HEK293T (cell line): ENCODE measurements at places on chromosomes 7 and 10.

- no peak for DNase-seq
These were observed 205.4 kb upstream of the C7orf33 start for GRCh38 chr7:148385009-148385682.

DNA sequence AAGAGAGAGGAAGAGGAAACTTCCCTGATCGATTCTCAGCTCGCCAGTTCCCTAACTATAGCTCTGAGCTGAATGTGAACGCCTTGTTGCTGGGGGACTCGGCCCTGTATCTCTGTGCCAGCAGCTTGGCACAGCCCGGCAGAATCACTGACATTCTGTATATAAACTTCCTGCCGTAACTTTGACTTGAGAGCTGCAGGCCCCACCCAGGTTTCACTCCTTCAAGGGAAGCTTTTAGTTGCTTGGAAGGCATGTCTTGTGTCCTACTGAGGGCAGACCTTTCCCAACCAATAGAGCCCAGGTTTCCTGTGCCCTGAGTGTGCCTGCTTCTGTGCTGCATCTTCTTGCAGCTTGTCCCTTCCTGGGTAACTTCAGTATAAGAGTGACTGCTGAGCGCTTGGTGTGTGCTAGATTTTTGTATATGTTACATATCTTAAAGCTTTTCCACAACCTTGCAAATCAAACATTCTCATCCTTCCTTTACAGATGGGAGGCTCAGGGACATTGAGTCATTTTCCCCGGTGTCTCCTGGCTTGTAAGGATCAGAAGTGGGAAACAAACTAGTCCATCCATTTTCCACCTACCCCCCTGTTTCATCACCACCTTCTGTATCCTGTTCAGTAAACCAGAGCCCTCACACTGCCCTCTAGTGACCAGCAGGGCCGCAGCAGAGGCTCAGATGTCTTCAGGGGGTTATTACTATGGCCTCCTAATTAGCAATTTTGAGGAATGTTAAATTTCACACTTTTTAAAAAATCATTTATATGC lies 225.2 kb upstream of the PRSS58 start:
- peak; percentile 62 for DNase-seq

DNA sequence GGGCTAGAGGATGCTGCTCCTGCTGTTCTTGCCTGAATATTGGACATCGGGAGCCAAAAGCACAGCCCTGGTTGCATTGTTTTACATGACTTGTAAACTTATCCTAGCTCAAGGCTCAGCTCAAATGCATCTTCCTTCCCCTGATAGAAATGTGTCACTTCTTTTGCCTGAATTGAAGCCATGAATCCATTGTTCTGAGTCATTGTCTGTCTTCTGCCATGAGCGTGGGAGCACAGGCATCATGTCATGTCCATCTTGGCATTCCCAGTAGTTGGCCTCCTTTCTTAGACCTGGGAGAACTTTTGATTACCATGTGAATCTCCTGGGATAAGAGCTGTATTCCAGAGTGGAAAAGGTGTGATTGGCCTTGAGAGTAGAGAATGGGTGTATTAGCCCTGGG lies 54.1 kb upstream of the OPN4 start:
- no peak for DNase-seq

GRCh38 chr7:99422186-99422585 lies 13.4 kb downstream of the BUD31 start:
- no peak for DNase-seq

- DNase-seq = no peak
These were observed 75.5 kb upstream of the KAT6B start for GRCh38 chr10:74750848-74751274.

DNA sequence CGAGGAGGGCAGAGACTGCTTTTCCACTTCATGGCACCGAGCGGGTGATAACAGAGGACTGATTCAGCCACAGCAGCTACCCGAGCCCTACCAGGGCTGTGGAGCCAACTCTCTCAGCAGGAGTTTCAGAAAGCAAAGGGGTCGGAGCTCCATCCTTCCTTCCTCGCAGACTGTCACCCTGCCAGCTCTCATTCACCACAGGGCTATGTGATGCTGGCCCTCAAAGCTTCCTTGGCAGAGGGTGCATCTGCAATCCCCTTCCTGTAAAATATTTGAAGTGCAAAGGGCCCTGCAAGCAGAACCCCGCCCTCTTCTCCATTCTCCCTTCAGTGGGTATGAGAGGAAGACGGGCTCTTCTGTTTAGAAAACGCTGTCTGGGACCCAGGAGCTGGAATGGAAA lies 105.3 kb upstream of the LYZL2 start:
- DNase-seq = no peak

- no peak for DNase-seq
These were observed 85.0 kb downstream of the PRKCQ start for GRCh38 chr10:6494936-6495592.

DNA sequence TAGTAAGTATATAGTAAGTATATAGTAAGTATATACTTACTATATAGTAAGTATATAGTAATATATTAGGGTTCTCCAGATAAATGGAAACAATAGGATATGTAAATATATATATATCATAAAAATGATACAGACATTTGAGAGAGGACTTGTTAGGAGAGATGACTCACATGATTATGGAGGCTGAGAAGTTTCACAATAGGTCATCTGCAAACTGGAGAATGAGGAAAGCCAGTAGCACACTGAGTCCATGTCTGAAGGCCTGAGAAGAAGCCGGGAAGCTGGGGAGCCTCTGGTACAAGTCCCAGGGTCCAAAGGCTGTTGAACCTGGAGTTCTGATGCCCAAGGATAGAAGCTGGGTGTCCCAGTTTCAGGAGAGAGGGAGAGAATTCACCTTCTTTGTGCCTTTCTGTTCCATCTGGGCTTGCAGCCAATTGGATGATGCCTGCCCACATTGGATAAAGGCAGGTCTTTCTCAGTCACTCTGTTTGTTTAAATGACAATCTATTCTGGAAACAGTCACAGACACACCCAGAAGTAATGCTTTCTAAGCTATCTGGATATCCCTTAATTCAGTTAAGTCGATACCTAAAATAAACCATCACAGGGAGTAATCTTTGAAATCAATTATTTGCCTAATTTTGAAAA lies 205.5 kb upstream of the CDC14C start:
- no peak for DNase-seq

DNA sequence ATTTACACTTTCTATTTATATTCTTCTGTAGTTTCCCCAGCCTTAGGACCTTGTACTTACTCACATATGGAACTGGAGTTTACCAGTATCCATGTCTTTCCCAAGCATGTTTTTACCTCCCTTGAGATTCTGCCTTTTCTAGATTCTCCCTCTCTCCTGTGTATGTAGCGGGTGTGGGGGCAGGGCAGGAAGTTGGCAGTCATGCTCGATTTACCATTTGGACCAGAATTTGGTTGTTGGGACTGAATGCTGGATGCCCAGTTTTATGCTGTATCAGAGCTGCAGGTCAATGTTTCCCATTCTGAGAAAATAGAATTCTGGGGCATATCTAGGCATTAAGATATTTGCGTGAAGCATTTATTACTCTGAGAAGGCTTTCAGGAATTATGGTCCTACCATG lies 14.2 kb downstream of the INPP5F start:
- no peak for DNase-seq

DNA sequence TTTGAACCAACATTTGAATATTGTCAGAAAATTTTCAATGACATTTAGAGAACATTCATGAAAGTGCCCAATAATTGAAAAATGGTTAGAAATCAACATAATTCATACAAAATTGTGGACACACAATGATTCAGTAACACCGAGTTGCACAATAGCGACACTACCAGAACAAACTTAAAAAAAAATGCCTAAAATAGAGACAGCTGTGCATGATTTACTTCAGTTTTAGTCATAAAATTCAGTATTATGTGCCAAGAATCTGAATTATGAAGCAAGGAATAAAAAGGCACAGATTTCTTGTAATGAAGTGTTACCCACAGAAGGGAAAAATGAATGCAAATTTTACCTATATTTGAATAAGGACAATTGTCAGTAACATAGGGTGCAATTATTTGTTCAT lies 396.0 kb downstream of the SEMA3D start:
- no peak for DNase-seq

- peak; percentile 19 for DNase-seq
These were observed 141.7 kb upstream of the CCDC6 start for GRCh38 chr10:60048091-60048501.

DNA sequence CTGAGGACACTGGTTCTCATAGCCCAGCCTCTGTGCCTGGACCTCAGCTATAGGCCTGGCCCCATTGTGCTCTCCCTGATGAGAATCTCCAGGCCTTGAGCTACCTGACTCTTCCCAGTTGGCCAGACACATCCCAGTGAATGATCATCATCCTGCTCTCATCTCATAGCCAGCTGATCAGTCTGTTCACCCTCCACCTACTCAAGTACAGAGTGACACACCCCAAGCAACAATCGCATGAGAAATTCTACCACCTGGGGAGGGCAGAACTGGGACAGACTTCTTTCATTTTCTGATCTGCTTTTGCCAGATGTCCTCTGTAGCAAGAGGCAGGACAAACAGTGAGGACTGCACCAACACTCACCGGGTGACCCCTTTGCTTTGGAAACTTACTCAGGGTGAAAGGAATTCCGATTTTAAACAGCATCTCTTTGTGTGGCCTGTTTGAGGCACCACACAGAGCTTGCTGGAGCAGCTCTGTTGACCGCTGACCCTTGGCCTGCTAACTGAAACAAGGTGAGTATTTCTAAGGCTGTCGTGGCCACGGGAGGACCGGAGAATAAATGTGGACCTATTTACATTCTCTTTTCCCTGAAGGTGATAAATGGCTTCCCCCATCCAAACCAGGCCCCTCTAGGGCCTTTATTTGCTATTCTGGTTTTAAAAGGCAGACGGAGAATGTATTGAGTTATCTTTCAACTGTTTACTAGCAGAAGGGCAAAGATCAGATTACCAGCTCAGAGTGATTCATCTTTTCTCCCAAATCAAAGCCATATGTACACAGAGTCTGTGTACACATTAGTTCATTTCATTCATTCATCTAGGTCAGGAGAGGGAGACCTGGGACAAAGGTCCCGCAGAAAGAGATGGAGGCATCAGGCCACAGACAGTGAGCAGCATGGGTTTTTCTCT lies 181.4 kb upstream of the TNS3 start:
- no peak for DNase-seq

- peak; percentile 61 for DNase-seq
These were observed 288.0 kb downstream of the FGFR2 start for GRCh38 chr10:121310151-121310711.

GRCh38 chr10:133183646-133184378 lies 23.8 kb downstream of the KNDC1 start:
- DNase-seq = no peak

GRCh38 chr7:151232917-151233701 lies 826 bp downstream of the CHPF2 start:
- DNase-seq = peak; percentile 64

DNA sequence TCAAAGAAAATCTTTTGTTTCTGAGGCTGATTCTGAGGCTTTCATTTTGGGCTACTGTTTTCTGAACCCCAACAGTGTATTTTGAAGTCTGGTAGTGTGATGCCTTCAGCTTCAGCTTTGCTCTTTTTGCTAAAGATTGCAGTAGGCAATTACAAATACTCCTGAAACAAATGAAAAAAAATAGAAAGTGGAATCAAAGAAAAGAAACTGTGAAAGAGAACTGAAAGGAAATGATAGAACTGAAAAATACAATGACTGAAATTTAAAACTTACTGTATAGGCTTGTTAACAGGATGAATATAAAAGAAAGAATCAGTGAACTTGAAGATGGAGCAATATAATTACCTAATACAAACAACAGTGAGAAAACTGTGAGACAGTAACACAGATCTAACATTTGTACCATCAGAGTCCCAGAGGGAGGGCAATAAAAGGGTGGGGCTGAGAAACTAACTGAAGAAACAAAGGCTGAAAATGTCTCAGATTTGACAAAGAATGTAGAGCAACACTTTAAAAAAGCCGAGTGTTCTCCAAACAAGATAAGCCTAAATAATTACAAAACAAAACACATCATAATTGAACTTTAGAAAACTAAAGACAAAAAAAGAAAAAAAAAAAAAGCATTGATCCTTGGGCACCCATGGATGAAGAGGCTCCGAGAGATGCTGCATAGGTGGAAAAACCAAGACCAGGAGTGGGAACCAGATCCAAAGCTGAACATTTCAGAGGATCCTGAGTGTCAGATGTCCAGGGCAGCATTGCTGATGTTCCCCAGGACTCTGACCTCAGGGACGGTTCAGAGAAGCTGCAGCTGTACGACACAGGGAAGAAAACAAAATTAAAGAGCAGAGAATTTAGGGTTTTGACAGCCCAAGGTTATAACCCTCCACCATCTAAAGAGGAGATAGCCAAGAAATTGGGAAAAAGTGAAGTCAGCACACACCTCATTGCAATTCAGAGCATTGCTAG lies 223.2 kb upstream of the IGFBP3 start:
- no peak for DNase-seq

DNA sequence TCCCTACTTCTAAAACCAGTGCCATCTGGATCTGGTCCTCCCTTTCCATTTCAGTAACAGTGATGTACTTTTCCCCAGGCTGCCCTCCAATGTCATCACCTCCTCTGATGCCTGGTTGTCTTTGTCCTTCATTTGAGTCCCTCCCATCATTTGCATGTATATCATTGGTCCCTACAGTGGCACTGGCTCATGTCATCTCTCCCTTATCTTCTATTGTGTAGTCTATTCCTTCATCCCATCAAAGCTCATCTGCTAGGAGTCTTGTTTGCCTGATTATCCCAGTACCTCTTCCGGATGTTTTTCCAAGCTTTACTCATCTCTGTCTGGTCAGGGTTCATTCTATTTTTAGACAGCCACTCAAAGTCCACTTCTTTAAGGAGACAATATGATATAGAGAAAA lies 292.9 kb upstream of the BMPER start:
- DNase-seq = no peak

DNA sequence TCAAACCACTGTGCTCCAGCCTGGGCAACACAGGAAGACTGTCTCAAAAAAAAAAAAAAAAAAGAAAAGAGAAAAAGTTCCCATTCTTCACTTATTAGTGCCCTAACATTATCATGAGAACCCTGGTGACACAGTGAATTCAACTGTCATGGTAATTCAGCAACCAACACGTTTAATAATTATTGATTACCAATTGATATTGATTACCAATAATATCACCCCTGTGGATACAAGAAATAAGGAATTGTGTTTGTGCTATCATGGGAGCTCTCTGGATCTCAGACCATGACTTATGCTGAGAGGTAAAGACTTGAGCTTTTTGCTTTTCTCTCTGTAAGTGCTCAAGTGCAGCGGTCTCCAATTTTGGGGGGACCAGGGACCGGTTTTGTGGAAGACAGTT lies 195.3 kb downstream of the TPST1 start:
- DNase-seq = no peak

GRCh38 chr10:29268011-29268410 lies 20.9 kb upstream of the LYZL1 start:
- DNase-seq = no peak

DNA sequence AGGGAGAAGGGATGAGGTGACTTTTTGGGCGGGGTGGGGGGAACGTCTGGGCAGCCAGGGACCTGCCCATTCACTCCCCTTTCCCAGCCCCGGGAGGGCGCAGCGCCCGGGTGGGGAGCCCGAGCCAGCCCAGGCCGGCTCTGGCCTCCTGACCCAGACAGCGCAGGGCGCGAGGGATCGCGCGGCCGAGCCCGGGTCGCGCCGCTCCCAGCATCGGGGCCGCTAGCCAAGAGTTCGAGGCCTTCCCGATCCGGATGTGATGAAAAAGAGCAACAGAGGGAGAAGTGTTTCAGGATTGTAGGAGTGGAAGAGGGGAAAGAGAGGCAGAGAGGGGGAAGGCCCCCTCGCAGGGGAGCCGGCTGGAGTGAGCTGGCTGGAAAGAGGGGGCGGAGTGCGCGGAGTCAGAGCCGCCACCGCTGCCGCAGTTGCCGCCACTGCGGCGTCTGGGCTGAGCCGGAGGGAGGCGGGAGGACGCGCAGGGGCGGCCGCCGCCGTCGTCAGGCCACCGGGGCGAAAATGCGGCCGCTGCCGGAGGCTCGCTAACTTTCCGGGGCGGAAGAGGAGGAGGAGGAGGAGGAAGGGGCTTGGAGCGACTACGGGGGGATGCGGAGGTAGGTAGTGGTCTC lies at the start of gene MDFIC:
TSS of gene MDFIC (plus strand) at position 69 of the 626 bp plus-strand sequence. CDS start 940 bp downstream, outside the sequence.
- peak; percentile 64 for DNase-seq
